ENCODE measurements at places on chromosomes 13 and 19.

DNA sequence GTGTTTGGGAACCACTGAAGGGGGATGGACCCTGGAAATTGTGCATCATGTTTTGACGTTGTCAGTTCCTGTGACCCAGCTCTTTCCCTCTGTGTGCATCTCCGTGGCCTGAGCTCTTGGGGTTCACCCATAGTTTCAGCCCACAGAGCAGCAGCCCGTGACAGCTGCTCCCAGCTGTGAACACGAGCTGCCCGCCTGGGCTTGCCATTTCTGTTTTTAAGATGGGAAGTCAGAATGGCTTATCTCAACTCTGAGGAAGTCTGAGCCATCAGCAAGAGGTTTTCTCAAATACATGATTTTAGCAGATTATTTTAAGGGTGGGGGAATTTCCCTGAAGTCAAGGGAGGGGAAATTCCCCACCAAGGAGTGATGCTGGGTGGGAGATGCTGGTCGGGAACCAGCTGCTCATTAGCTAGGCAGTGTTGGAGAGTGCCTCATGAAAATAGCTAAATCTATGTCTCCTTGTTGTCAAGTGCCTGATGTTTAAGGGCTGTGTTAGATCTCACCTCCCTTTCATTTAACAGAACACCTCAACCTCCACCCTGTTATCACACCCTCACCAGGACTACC, 34.8 kb upstream of the C1QTNF9 start:
- peak; percentile 34 for DNase-seq

GRCh38 chr19:7864690-7865074, 9.5 kb downstream of the PRR36 start:
- no peak for DNase-seq

GRCh38 chr13:98476106-98476505, 100.8 kb downstream of the STK24 start:
- DNase-seq = no peak

DNA sequence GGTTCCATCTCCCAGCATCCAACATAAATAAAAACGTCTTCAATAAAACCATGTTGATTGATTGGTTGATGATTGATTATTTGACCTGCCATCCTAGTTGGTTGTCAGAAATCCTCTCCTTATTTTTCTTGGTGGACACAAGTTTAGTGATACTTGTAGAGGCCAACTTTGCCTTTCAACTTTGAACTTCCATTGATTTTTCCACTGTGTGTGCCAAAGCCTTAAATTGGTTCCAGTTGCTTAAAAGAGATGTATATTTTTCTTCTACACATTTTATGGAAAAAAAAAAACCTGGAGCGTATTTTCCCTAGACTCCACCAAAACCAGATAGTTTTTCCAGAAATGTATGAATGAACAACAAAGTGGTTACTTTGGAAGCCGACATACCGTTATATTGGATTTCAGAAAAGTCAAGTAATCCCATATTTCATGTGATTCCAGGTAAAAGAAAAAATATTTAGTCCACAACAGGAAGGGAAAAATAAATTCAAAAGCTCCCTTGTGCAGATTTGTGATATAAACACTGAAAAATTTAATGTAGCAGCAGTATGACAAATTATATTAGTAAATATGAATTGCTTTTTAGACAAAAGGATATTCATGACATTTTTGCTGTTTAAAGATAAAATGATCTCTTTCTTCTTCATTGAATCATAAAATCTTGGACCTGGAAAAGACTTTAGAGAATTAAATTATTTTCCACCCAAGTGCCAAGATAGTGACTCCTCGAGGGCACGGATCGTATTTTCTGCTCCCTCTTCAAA, 85.2 kb downstream of the MBNL2 start:
- no peak for DNase-seq

GRCh38 chr19:6350688-6351087, 10.6 kb upstream of the CLPP start:
- DNase-seq = no peak

DNA sequence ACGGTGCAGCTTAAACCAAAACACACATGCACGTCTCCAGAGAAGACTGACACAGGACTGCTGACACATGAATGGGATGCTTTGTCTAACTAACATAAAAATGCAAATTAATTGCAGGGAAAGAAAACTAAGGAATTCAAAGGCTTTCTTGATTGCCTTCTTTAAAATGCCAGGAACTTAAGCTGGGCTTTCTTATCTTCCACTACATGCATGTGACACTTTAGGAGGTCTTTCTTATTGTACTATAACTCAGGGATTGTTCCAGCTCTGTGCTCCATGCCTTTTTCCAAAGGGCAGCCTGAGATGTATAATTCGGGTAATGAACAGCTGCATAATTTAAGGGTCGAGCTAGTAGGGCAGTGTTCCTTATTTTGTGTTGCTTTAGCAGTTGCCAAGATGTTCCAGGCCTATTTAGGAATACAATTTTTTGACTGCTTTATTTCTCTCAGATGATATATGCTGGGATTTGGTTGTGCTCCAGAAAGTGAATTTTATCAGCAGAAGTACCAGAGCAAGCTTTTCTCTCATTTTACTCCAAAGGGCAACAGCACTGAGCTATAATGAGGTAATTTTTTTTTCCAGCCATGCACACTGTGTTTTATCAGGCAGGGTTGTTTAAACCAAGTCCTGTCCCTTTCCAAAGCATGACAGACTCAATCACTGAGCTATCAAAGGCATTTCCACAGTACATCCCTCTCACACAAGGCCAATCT, 885.2 kb downstream of the PCDH9 start:
- no peak for DNase-seq

- no peak for DNase-seq
Measured at GRCh38 chr19:50897191-50897607, 14.0 kb downstream of the KLK4 start.

DNA sequence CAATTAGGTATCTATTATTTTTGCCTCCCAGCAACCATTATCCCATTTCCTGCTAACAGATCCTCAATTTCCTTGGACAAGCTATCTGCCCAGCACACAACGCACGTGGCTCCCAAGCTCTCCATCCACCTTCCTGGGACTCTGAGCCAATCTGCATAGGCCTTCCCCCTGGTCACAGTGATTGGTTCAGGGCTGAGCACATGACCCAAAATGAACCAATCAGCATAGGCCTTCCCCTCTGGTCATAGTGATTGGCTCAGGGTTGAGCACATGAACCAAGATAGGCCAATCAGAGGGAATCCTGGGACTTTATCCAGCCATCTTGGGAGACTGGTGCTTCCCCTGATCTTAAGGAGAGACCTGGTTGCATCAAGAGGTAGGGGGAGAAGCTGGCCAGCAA, 5.8 kb downstream of the CPAMD8 start:
- DNase-seq = no peak

DNA sequence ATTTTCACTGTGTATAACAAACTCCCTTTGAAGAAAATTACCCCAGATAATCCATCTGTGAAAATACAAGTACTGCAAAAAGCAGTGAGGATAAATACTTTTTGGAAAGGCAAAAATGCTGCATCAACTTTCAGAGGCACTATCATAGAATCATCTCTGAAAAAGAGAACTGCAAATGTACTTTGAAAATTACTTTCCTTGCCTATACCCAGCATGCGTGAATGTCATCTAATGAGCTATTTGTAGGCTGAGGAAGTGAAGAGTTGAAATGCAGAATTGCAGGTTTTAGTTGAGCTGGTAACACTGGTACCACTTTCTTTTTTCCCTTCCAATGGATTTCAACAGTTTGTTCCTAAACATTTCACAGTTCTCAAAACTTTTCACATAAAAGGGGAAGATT, 196.7 kb downstream of the TBC1D4 start:
- no peak for DNase-seq

- DNase-seq = no peak
Measured at GRCh38 chr13:70668293-70668692, 560.0 kb upstream of the KLHL1 start.

GRCh38 chr13:113561417-113562084, 23.0 kb upstream of the TFDP1 start:
- no peak for DNase-seq

GRCh38 chr13:107254392-107254791, 686.5 kb upstream of the ARGLU1 start:
- no peak for DNase-seq

- no peak for DNase-seq
Measured at GRCh38 chr13:28497143-28497876, 2.4 kb upstream of the FLT1 start.

DNA sequence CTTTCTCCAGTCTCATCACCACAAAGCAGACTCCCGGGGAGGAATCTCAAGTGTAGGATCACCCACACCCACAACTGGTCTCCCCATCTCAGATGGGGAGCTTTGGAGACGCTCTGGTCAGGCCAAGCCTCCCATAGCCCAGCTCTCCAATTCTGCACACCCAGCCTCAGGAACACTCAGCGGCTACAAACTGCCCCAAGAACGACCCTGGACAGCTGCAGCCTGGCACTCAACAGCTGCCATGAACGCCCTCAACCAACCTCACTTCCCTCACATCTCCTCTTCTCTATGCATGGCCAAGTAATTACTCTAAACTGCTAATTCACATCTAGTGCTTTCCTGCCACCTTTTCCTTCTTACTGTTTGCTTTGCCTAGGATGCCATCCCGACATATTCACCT, 42.6 kb downstream of the DZIP1 start:
- no peak for DNase-seq

- no peak for DNase-seq
Measured at GRCh38 chr13:95388420-95389079, 87.3 kb upstream of the ABCC4 start.

DNA sequence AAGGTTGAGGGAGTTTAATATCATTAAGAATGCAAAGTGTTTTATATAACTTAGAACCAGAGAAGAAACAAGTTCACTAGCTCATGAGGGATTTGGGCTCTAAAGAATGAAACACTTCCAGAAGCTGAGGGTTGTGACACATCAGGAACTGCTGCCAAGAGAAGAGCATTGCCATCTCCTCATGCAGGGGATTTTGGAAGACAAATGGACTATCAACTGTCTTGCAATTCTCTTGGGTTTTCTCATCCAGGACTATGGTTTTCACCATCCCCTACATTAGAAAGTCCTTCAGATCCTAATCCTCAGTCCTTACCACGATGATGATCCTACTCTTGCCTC, 59.7 kb upstream of the KL start:
- no peak for DNase-seq

DNA sequence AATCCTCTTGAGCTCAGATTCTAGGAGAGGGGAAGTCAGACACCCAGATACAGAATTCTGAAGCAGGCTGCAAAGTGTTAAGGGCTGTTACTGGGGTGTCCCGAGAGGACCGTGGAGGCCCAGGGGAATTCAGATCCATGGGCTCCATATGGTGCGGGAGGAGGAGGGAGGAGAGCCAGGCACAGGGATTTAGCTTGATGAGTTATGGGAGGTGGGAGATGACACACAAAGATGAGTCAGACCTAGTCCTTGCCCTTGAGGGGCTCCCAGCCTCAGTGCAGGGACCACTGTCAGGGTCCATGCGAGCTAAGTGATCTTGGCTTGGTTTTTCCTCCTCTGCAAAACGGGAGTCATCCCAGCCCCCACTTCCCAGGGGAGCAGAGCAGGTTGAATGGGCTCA, 14.4 kb upstream of the GIPR start:
- no peak for DNase-seq

GRCh38 chr13:84481958-84482357, 599.7 kb upstream of the SLITRK1 start:
- DNase-seq = no peak

- no peak for DNase-seq
Measured at GRCh38 chr19:51168564-51169282, 26.6 kb downstream of the SIGLEC7 start.

GRCh38 chr19:46764817-46765291, 18.6 kb upstream of the STRN4 start:
- DNase-seq = no peak

DNA sequence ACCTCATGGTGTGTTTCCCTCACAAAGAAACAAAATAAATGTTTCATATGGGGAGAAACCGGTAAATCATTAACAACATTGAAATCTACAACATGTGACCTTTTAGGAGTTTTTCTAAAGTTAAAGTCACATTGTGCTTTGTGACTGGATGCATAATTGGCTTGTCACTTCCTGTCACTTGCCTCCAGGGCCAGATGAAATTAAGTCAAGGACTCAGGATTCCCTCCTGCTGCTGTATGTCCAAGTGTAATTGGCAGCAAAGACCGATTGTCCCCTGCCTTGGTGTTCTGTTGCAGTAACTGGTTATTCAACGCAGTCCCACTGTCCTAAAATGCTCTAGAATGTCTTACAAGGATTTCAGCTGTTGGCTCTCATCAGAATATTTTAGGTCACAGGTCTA, 448.2 kb downstream of the LIG4 start:
- no peak for DNase-seq

GRCh38 chr19:19137556-19138108, 646 bp downstream of the TMEM161A start:
- no peak for DNase-seq

GRCh38 chr13:33789739-33790138, 28.2 kb upstream of the RFC3 start:
- no peak for DNase-seq

GRCh38 chr13:97588993-97589392, 155.0 kb downstream of the RAP2A start:
- DNase-seq = no peak

DNA sequence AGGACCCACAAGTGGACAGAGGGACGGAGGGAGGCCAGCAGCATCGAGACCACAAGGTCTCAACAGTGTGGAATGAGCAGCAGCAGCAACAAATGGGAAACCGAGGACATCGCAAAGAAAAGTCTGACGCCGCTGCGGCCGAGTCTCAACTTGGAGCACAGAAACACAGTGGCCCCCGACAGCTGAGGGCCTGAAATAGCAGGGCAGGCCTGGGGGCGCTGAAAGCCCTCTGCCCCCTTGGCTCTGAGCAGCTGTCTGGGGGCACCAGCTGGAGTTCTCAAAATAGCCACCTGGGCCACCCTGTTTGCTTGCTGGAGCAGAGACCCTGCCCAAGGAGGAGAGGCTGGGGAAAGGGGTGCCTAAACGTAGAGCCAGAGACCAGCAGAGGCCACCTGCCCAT, 5.9 kb upstream of the ISYNA1 start:
- no peak for DNase-seq

GRCh38 chr19:5827891-5828660, 11.4 kb downstream of the FUT6 start:
- peak; percentile 81 for DNase-seq

GRCh38 chr13:38686577-38687245, at the start of gene FREM2:
Gene FREM2 (plus strand): TSS chr13:38687077. CDS start chr13:38687345, 268 bp downstream.
- no peak for DNase-seq

DNA sequence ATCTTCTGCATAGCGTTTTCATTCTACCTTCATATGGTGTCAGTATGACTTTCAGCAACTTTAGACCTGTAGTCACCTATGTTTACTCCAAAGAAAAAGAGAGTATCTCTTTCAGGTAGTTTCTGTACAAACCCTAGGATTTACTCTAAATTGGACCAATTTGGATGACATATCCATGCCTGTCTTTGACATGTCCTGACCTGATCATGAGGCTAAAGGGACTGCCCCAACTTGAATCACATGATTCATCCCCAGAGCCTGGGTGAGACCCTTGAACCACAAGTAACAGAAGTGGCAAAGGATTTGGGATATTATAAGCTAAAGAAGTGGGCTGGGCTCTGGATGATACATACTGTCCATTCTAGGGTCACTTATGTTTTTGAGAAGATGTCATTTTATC, 124.5 kb upstream of the CSNK1A1L start:
- DNase-seq = no peak
